ENCODE measurements at places on chromosomes 12 and 14. TPM values are rescaled to one million over a fixed set of nuclear protein-coding genes. Genes with fewer than 3 reads are reported as not detected.

Gene NAV3
- not detected for total RNA-seq

Gene RAB5B
- total RNA-seq = 43.1 TPM

Gene B4GALNT1
- total RNA-seq = 2.6 TPM

Gene LRFN5
- total RNA-seq = not detected

Gene PLEKHG7
- total RNA-seq = not detected

Gene CLEC9A
- total RNA-seq = not detected

Gene FAM186B
- total RNA-seq = 0.18 TPM

Gene DEGS2
- 3.2 TPM for total RNA-seq

Gene SPX
- 0.39 TPM for total RNA-seq

Gene FAM90A1
- 0.11 TPM for total RNA-seq

Gene ATL1
- total RNA-seq = 1.6 TPM

Gene ADCY6
- 0.23 TPM for total RNA-seq

Gene GABARAPL1
- 3.6 TPM for total RNA-seq

Gene PMCH
- total RNA-seq = 0.35 TPM

Gene NR1H4
- not detected for total RNA-seq

Gene LYZ
- not detected for total RNA-seq

Gene NPFF
- not detected for total RNA-seq

Gene RBMS2
- total RNA-seq = 2.5 TPM

Gene CLEC7A
- not detected for total RNA-seq

Gene LBHD2
- not detected for total RNA-seq

Gene GLIPR1L1
- not detected for total RNA-seq

Gene DPPA3
- total RNA-seq = not detected

Gene CD69
- 91.1 TPM for total RNA-seq

Gene SRSF9
- 148 TPM for total RNA-seq

Gene A2ML1
- not detected for total RNA-seq

Gene CLEC14A
- not detected for total RNA-seq

Gene IFI27L1
- total RNA-seq = 48.0 TPM

Gene MMP14
- total RNA-seq = 2.2 TPM

Gene RBP5
- total RNA-seq = not detected

Gene LETMD1
- 91.0 TPM for total RNA-seq

Gene SLC39A2
- total RNA-seq = 0.27 TPM

Gene TAS2R50
- total RNA-seq = 1.3 TPM

Gene COCH
- total RNA-seq = 1.4 TPM

Gene VWF
- total RNA-seq = 0.12 TPM

Gene KLRG1
- total RNA-seq = 2.7 TPM

Gene GPR162
- 0.46 TPM for total RNA-seq

Gene AKAP5
- total RNA-seq = 1.8 TPM

Gene MGP
- total RNA-seq = not detected

Gene SLCO1A2
- not detected for total RNA-seq

Gene SRGAP1
- not detected for total RNA-seq

Gene KRT8
- total RNA-seq = 0.34 TPM

Measured in activated naive CD4-positive, alpha-beta T cell treated with anti-CD3 and anti-CD28 coated beads, Interleukin-2, amount 50 U/mL, for 72 hours (primary cell).